ENCODE measurements at places on chromosomes 3 and 15.
A peak's percentile ranks its signal among the peaks of the same experiment; 100 is the strongest.

GRCh38 chr3:115627180-115628074 lies 4.1 kb downstream of the GAP43 start:
- DNase-seq: no peak

- no peak for DNase-seq
Measured at GRCh38 chr3:51535146-51536019, 3.1 kb upstream of the RAD54L2 start.

DNA sequence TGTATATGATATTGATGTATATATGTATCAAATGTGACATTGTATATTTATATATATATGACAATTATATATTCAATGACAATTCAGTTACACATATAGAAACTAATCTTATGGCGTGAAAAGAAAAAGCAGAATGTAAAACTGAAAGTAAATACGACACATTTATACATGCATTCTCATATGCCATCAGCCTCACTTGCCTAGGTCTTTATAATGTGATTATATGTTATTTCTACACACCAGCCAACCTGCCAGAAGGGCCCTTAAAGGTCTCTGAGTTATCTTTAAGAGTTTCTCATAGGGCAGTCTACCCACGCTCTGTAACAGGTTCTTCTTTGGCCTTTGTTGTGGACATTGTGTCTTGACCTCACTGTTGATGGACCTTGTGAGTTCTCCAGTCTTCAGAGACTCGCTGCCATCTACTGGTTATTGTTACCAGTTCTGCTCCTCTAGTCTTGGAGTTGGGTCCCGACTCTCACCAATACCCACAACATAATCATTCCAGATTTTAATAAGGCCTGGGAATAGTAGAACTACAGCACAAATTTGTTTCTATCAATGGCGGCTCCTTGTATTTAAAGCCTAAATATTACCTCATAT lies 371.5 kb upstream of the GOLIM4 start:
- DNase-seq: no peak

DNA sequence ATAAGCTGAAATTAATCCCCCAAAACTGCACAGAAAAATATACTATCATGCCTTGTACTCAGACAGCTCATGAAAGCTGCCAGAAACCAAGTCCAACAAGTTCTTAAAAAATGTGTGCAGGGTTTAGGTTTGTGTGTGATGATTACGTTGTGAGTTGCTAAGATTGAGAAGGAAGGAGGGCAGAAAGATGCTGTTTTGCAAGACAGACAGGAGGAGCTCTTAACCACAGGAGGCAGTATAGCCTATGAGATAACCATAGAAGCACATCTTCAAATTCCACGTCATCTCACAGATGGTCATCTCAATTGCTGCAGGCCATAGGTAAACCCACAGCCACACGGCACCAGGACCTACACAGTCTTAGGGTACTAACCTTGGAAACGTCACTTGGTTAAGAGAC lies 191.9 kb downstream of the STT3B start:
- no peak for DNase-seq

- DNase-seq: no peak
Measured at GRCh38 chr15:89039142-89039541, 49.1 kb upstream of the ABHD2 start.

- peak; percentile 64 for DNase-seq
Measured at GRCh38 chr3:177705976-177706823, 508.9 kb upstream of the TBL1XR1 start.

DNA sequence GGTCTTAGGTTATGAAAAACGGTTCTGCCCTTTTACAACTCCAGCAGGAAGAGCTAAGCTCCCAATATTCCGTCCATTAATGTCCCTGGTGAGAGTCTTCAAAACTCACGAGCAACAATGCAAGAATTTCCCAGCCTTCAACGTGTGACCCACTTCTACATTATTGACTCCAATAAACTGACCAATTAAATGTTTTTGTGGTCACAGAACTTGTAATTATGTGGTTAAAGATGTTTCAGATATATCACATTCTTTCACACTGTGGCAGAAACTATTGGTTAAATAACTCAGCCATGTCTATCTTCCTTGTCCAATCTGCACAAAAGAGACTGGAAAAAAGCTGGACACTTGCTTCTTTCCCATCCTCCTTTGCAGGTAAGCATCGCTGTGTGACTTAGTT lies 286.6 kb upstream of the ADAMTS9 start:
- DNase-seq: no peak

- DNase-seq: no peak
Measured at GRCh38 chr3:37321377-37321781, 147.0 kb upstream of the LRRFIP2 start.

- no peak for DNase-seq
Measured at GRCh38 chr15:34837246-34838016, 42.1 kb upstream of the ACTC1 start.

- DNase-seq: no peak
Measured at GRCh38 chr15:52808996-52809395, 18.9 kb upstream of the ONECUT1 start.

GRCh38 chr3:151593928-151594327 lies 133.1 kb upstream of the IGSF10 start:
- DNase-seq: no peak

- peak; percentile 24 for DNase-seq
Measured at GRCh38 chr15:31214864-31215489, 111.7 kb upstream of the KLF13 start.

DNA sequence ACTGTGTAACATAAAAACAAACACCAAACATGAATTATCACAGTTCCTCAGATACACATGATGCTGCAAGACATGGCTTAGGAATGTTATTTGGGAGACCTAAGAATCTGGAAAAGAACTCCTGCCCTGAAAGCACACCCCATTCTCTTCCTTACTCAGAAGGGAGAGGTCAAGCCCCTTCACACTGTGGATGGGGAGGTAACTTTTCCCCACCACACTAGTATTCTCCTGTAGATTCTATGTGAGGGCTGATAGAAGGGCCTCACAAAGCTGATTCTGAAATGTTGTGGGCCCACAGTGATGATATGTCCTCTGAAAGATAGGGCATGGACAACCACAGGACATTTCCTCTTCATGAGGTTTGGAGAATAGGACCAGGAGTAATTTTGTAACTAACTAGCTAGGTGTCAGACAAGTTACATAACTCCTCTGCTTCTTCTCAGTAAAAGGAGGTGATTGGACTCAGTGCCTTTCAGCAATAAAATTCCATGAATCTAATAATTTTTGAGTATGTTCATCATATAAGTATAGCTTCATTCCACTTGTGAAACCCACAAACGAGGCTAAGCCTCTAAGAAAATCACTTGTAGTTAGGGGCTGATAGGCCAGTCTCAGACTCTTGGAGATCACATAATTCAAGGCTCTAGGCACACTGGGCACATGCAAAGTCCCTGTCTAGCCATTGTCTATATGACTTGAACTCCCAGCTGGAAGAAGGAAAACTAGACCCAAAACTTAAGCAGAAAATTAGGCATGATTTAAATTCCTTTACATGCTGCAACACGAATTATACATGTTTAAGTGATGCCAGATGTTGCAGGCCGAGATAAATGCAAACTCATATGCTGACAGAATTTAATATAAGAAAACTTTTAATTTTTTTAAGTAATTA lies 7.5 kb downstream of the PTX3 start:
- no peak for DNase-seq

- DNase-seq: no peak
Measured at GRCh38 chr3:52623234-52623792, 62.4 kb downstream of the PBRM1 start.

DNA sequence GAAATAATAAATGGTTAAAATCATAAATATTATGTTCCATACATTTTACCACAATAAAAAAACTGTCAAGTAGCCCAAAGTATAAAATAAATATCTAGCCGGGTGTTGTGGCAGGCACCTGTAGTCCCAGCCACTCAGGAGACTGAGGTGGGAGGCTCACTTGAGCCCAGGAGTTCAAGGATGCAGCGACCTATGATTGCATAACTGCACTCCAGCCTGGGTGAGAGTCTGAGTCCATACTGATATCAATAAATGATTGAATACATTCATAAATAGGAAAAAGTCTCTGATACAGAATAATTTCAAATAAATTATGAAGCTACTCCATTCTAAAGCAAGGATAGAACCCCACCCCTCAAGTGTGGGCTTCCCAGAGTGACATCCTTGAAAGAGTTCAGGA lies 68.5 kb upstream of the GATA2 start:
- no peak for DNase-seq

DNA sequence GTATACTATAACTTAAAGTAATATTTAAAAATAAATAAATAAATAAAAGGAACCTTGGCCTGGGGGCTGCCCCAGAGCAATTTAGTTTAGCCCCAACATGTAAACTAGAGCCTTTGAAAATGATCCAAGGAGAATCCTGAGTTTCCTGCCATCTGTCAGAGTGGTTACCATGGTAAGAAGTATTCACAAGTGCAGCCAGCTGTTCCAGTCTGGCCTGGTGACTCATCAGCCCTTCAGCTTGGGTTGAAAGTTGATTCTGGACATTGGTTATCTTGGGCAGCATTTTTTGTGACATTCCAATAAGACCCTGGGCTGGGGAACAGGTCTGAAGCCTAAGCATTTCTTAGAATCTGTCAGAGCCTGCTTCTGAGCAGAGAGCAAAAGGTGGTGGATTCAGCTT lies 72.7 kb upstream of the LRTM1 start:
- no peak for DNase-seq

DNA sequence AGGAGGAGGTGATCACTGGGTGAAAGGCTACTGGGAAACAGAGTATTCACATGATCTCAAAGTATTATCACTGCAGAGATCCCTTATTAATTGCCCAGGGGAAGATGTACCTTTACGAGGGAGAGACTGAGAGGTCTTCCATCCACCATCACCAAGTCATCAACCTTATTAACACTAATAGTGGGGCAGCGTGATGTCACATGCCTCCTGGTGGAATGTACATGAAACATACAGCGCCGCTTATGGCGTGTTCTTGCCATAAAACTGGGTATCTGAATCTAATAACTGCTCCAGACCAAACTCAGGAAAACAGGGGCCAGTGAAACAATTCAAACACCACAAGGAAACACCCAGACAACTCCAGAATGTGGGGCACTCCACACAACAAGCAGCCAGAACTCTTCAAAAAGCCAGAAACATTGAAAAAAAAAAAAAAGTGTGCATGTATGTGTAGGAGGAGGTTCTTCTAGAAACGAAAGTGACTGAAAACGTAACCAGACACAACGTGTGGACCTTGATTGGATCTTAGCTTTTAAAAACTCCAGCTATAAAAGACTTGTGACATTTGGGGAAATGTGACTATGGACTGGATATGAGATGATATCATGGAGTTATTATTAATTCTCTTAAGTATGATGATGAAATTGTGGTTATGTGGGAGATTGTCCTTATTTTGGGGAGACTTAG lies 4.6 kb downstream of the STIMATE start:
- DNase-seq: no peak

GRCh38 chr3:142586803-142587406 lies 8.4 kb upstream of the ATR start:
- no peak for DNase-seq
